ENCODE measurements at places on chromosomes 5 and 9. TPM values are rescaled to one million over a fixed set of nuclear protein-coding genes. Genes with fewer than 3 reads are reported as not detected.

DNA sequence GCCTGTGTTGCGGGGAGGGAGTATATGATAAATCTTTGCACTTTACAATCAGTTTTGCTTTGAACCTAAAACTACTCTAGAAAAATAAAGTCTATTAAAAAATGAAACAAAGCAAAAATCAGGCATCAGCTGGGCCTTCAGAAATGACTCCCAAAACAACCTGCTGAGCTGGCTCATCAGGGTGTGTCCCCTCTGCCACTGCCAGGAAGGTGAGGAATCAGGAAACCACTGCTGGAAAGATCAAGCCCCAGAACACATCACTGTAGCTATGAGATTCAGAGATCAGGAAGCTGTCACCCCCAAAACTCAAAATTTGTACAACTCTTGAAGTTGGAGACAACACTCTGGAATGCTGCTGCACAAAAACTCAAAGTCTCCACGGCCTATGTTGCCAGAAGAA, 40.5 kb upstream of the TBCA start:
- DNase-seq, result no peak

GRCh38 chr9:76758476-76758875, 5.8 kb upstream of the PCA3 start:
- DNase-seq, result no peak

GLDC gene
- 117 TPM for total RNA-seq

DNA sequence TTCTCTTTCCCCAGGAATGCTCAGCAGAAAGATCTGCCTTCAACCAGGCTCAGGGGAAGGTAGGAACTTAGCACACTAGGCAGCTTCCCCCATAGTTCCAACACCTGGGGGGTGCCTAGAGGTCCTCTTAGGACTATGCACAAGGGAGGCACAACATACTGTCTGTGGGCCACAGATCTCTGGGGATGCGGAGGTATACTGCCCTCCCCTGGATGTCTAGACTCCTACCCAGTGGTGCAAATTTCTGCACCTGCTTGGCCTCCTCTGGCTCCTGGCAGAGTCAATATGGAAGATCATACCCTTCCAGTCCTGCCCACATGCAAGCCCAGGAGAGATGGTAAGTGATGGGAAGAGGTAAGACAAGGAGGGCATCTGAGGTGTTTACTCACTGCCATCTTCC, 247.5 kb upstream of the DAPK1 start:
- DNase-seq, result no peak

GRHPR gene
- total RNA-seq, result 74.2 TPM

DNA sequence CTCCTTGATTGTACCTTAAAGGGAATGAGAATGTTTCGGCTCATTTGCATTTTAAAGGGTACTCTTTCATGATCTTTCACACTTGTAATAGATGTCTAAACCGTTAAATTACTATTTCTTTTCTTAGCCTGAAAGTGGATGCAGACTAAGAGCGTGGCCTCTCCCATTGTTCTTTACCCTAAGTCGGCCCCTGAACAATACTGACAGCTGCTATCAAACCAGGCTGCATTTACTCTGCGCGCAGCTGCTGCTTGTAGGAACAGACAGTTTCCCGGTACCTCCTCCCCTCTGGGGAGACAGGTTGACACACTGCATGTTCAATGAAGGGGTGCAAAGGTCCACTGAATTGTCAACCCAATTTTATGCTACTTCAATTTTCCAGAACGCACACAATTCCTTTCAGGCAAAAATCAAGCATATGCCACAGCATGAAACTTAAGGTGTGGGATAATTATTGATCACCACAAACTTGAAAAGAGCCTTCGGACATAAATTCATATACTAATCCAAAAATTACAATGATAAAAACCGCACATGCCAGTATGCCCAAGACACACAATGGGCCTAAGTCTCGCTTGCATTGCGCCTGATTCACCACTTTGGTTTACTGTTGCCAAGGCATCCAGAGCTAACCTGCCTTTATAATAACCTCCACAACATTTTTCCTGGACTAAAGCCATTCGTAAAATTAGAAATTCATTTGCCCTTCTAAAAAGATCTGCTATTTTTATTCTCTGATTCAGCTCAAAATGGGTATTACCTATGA, 39.7 kb downstream of the TLE1 start:
- DNase-seq, result no peak

GRCh38 chr9:97516111-97516510, 14.6 kb downstream of the TMOD1 start:
- DNase-seq, result no peak

KCNN2 gene
- total RNA-seq, result 2.1 TPM

DNA sequence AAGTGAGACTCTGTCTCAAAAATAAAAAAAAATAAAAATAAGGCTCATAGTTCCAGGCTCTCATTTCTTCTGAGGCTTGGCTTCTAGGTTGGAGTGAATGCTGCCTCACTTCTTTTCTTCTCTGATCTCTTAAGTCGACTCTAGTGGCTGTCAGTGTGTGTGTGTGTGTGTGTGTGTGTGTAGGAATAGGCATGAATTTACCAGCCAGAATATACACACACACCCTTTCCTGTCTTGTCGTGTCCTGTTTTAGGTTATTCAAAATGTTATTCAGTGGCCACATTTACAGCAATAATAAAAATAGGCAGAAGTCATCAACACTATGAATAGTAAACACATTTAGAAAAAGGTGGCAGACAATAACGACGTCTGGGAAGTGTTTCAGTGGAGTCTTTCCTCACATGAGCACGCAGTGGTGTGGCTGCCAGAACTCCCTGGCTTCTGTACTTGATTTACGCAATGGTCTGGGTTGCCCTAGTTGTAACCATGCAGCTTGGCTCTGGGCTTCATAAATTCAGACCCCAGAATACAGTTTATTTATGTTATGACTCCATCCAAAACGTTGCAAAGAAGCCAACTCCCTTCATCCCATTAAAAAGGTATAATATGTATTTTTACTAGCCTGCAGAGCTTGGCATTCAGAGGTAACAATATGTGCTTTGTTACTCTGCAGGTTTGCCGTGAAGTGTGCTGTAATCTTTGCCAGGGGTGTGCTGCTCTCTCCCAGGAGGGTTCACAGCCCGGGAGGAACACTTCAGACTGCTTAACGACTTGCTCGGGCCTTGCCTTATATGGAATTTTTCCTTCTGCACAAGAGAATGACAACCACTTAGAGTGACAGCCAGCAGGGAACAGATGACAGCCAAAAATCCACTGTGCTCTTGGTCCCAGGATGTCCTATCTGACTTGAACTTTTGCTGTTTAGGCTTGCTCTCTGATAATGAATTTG, 34.4 kb upstream of the PALM2AKAP2 start:
- DNase-seq, result peak; percentile 59

CNTFR gene
- total RNA-seq, result 9.4 TPM

DNA sequence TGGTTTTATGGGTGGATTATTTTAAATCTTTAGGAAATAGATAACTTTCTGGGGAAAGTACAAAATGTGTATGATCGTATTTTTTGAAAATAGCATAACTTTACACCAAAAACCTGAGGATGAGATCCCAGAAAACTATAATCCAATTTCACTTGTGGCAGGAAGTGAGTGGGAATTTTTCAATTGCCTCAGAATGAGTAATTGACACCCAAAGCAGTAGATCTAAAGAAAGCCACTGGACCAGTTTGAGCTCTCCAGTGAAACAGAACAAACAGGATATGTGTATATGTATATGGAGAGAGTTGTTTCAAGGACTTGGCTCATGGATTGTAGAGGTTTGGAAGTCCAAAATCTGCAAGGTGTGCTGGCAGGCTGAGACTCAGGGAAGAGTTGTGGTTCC, 109.2 kb upstream of the SHB start:
- DNase-seq, result no peak

GALNT10 gene
- 26.0 TPM for total RNA-seq

DNA sequence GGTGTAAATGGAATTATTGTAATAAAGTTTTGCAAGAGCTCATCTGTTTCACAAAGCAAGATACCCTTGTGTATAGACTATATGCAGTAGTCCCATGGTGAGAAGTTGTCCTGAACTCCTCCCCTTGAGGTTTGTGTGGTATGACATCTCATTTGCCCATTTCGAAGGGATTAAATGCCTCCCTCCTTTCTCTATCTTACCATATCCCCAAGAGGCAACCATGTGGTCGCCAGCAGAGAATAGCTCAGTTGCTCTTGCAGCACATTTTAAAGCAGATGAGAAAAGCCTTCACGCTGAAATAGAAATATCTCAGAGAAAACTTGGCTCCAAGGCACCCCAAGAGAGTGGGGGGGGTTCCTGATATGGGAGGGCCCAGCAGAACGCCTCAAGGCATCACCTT, 4.6 kb downstream of the SEMA6A start:
- DNase-seq, result no peak

- no peak for DNase-seq
These were observed 149.2 kb upstream of the NFIL3 start for GRCh38 chr9:91572811-91573210.

ENTPD8 gene
- not detected for total RNA-seq

DNA sequence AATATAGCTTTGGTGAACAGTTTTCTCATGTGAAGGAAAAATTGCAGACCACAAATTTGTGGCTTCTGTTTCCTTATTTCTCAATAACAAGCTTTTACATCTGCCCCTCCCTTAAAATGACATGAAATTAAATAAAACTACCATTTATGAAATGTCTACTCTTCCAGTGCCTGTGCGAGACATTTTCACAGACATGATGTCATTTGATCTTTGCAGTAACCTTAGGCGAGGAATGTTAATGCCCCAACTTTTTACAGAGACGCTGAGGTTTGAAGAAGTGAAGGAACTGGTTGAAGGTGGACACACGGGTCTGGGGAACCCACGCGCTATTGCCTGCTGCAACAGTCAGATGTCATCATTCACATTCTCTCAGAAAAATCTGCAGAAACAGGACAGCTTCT, 61.5 kb downstream of the OSTF1 start:
- no peak for DNase-seq

TRIM36 gene
- 0.62 TPM for total RNA-seq

- no peak for DNase-seq
These were observed 93.4 kb upstream of the ITGA2 start for GRCh38 chr5:52895572-52896413.

DNA sequence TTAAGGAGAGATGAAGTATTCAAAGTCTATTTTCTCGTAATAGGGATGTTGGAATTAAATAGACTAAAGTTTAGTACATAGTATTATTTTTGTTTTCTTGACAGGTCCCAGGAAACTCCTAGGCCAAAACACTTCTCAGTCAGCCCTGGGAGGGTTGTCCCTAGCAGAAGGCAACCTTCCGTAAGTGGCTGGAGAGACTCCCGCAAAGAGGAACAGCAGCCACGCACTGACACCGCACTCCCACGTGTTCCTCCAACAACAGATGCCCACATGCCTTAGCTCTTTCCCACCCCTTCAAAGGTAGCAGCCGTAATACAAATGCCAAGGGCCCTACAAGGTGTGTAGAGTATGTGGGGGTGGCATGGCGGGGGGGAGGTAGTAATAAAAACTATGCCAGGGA, 28.4 kb downstream of the PCDHGC5 start:
- no peak for DNase-seq

DNA sequence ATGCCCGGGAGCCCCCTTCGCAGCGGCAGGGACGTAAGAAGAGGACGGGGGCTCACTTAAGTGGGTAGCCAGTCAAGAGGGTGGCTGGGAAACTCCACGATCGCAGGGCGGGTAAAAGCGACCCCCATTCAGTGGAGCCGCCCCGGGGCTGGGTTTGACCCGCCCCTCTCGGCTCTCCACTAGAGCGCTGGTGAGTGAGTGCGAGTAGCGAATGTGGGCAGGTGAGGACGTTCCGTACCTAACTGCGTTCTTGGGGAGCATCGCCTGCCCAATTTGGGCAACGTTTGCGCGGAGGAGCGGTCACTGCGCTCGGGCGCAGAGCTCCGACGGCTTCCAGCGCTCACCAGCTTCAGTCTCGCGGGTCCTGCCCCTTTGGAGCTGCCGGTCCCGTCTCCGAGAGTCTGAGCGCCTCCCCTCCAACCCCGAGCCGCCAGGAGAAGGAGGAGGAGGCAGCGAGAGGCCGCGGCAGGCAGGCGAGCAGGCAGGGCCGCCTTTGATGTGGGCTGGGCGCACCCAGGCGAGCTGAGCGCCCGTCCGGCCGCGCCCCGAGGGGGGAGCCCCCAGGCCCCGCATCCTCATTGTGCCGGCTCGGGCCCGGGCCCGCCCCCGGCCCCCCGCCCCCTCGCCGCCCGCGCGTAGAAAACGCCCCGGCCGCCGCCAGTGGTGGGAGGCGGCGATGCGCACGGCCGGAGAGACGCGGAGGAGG, at the start of gene FGF18:
FGF18 (plus strand) TSS at position 666 of the 706 bp plus-strand sequence. CDS start 553 bp downstream, outside the sequence.
- no peak for DNase-seq

DNA sequence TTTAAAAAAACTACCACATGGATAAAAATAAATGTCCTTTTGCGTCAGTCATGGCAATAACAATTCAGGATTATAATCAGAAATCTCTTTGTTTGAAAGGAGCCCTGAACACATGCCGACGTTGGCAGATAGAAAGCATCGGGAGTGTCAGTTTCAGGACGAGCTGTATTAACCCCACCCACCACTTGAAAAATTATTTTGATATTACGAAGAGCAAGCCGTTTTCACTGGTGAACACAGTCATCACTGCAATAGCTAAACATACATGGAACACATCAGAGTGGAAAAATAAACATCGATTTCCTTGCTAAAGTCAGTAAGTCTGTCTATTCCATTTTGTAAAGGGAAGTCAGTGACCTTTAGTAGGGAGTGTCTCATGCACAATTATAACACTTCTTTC, 266.4 kb upstream of the FBXL7 start:
- DNase-seq, result no peak

- peak; percentile 58 for DNase-seq
These were observed 22.1 kb downstream of the GFPT2 start for GRCh38 chr5:180330810-180331646.

GRCh38 chr9:28293369-28294090, 720.2 kb upstream of the C9orf72 start:
- no peak for DNase-seq

GRCh38 chr5:180339583-180340183, 13.5 kb downstream of the GFPT2 start:
- no peak for DNase-seq

DNA sequence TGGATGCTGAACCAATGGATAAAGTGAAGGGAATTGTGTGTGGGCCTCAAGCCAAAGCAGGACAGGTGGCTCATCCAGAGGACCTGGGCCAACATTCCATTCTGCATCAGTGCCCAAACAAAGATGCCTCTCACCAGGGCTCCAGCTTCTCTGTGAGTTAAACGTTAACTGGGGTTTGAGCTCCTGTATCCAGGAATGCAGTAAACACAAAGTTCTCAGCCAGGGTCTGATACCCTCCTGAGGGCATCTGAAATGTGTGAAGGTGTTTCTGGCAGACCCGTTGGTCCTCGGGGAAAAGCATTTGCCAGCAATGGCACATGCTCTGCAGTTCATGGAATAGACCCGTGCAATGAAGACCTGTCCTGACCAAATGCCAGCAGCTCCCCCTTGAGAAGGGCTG, 33.9 kb upstream of the AOPEP start:
- no peak for DNase-seq

DDX41 gene
- 89.1 TPM for total RNA-seq

SLC23A1 gene
- 0.65 TPM for total RNA-seq

Data from ureter (tissue), 1 donor.